ENCODE measurements at places on chromosomes 5 and 9.

DNA sequence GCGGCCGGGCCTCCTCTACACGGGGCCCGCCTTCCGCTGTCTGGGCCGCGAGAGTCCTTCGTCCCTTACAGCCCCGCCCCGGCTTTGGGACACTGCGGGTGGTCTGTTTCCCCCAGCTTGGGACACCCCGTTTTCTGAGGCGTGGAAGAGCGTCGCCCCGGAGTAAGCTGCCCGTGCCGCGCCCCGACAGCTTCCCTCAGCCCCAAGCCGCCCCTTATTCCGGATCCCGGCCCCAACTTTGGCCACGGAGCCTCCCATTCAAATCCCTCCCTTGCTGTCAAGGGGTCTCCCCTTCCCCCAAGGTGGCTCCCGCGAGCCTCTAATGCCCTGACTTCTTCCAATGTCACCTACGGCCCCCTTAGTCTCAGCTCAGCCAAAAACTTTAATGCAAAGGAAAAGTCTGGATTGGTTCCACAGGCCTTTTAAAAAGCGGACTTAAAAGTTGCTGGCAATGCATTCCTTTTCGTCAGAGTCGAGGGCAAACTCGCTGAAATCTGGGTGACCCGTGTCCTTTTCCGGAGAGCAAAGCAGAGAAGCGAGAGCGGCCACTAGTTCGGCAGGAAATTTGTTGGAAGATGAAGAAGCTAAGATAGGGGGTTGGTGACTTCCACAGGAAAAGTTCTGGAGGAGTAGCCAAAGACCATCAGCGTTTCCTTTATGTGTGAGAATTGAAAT is 19.8 kb downstream of the EXOSC2 start:
- DNase-seq, result no peak

DNA sequence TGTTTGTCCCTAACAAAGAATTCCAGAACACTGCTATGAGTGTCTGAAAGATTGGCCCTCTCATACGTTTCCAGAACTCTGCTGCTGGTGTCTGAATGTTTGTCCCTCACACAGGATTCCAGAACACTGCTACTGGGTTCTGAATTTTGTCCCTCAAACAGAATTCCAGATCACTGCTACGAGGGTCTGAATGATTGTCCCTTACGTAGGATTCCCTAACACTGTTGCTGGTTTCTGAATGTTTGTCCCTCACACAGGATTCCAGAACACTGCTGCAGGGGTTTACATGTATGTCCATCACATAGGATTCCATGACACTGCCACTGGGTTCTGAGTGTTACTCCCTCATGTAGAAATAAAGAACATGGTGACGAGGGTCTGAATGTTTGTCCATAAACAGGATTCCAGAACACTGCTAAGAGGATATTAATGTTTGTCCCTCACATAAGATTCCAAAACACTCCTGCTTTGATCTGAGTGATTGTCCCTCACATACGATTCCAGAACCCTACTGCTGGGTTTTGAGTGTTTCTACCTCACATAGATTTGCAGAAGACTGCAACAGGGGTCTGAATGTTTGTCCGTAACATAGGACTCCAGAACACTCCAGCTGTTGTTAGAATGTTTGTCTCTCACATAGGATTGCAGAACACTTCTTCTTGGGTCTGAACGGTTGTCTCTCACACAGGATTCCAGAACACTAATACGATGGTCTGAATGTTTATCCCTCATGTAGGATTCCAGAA is 214.4 kb downstream of the FOXD4L6 start:
- DNase-seq, result no peak

- DNase-seq, result no peak
Measured at GRCh38 chr5:103298607-103299188, 40.1 kb downstream of the MACIR start.

DNA sequence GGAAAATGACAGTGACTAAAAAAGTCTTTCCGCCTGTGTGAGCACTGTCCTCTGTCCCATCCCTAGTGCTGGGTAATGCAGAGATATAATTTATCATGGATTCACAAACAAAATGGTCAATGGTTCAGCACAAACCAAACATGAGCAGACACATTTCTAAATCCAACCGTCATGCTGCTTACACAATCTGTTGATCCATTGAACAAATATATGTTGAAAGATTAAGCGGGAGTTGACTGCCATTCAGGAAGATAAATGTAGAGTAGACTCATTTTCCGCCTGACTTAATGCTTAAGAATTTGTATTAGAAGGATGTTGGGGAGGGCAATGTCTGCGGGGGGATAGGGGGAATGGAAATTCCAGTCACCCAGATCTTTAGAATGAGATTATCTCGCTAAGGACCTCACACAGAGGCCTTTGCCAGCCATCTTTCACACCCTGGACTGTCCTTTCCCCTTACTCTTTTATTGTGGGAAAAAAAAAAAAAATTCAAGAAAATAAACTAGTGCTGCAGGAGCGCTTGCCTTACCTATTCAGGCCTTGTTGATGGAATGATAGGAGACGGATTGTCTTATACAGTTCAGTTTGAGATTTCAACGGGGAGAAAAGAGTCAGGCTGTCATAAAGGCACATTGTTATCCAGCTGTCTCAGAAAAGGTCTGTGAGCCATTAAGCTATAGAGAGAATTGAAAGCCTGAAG is 153.7 kb downstream of the TLE1 start:
- no peak for DNase-seq

DNA sequence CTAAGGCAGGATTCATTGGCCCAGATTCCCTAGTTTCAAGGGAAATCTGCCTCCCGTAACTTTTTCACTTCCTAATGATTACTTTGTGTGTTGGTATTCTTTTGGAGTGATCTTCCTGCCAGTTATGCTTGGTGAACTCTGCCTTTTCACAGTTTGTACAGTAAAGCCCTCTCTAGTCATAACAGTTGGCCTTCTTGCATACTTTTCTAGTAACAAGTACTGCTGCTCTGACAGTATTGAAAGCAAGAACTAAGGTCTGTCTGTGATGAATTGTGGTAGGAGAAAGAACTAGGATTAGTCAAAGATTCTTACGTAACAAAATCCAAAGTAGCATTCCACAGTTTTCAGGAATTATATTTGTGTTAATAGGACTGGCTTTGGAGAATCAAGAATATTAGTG is 1457.2 kb upstream of the WWC1 start:
- DNase-seq, result no peak
